SHP77 treated with DMSO at 0.1 percent for 48 hours (cell line): ENCODE measurements at places on chromosomes 1 and 21.

- DNase-seq: no peak
Observed at GRCh38 chr1:234996245-234996757, 132.3 kb downstream of the TOMM20 start.

DNA sequence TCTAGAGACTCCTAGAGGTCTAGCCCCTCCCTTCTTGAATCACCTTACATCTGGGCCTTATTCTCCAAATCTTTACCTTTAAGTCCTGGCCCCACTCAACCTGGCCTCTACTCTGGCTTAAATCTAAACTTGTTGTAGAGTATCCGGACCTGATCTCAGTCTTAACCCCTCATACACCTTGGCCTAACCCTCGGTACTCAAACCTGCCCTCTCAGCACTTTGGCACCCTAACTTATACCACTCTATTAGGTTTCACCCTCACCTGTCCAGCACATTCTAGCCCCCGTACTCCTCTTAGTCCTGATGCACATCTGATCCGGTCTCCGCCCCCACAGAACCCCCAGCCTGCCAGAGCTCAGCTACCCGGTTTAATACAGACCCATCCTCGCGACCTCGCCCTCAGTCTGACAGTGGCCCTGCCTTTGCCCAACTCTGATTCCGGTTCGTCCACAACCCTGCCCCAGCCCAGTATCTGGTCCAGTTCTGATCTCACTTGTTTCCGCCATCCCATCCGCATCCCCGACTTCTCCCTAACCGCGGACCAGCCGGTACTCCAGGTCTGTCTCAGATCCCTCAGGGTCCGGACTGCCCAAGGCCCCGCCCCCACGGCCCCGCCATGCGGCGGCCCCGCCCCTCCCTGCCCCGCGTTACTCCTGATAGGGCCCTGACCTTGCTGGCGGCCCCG lies 1.5 kb downstream of the TRIM62 start:
- no peak for DNase-seq

GRCh38 chr1:174969977-174970376 lies 29.8 kb upstream of the CACYBP start:
- no peak for DNase-seq

DNA sequence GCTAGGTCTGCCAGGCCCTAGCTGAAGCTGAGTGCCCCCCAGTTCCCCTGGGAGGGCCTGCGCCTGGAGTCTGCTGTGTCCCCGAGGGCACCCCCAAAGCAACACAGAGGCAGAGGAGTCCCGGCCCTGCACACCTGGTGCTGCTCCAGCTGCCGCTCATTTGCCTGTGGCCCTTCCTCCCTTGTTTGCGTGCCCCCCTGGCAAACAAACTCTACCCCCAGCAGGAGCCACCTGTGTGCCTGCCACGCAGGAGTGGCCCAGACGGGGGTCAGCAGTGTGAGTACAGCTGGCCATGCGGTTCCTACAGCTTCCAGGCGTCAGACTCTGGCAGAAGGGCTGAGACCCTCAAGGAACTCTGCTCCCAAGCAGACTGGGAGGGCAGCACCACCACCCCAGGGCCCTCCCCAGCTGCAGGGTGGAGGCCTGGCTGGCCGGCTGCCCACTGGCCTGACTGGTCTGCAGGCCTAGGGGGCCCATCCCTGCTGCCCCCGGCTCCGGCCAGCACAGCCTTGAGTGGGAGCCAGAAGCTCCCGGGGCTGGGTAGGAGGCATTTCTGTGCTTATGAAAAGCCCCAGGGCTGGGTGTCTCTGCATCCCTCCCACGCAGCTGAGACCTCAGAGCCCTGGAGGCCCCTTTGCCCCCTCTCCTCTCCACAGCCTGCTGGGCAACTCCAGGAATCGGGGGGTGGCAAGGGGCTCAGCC lies 563 bp upstream of the TAS1R3 start:
- DNase-seq: no peak

DNA sequence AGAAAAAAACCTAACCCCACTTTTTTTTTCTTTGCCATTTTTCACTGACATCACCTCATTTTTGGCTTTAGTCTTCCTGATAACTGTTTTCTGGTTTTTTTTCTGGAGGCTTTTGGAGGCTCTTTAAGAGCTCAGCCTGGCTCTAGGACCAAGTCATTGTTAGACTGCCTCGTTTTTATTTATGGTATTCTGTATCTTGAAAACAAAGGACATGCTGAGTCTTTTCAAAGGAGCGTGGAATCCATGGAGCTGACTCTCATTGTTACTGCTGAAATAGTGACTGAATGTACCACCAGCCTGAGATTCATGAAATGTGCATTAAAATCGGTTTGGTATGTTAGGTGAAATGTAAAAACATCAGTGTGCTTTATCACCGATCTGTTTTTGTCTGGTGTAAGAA lies 28.0 kb downstream of the RASAL2 start:
- DNase-seq: no peak

DNA sequence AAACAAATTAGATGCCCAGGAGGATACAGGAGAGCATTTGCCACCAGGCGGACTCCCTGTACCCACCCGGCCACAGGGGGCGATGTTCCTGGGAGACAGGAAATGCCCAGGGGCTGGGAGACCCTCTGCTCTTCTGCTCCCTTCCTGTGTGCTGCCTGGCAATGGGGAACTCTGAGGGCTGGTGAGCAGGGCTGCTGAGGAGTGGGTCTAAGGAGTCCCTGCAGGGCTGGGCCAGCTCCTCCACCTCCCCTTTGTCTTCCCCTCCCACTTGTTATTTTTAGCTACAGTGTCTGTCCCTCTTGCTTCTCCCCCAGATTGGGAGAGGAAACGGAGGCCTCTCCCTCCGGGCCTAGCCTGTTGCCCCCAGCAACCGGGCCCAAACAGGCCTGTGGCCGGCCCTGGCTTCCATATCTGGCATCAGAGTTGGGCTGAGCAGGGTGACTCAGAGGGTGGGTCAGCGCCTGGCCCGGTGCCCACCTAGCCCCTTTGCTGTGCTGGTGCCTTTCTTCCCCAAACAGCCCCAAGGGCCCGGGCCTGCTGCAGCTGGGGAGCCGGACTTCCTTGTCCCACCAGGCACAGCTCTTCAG lies 11.6 kb downstream of the LMNA start:
- peak; percentile 75 for DNase-seq

DNA sequence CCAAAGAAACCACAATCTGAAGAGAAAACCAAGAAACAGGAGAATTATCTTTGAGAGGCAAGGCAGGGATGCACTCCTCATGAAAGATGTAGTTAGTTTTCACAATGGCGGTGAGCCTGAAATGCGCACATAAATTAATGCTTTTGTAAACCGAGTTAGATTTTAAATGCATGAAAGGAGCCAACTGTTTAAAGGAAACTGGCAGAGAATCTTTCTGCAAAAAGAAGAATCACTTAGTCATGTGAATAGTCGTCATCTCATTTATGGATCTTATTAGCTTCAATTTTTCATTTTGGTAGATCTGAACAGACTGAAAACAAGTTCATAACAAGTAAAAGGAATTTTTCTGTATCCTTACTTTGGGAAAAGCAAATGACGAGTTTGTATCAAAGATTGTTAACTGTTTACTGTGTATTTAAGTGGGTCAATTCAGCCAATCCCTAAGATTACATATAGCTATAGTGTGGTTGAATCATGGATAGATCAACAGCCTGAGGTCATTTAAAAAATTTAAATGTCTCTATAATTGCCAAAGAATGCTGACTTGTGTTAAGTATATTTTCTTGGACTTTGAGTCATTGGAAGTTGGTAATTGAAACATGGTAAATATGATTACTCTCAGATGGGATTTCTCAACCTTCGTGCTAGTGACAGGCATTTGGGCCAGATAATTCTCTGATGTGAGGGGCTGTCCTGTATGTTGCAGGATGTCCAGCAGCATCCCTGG lies 226.6 kb upstream of the KAZN start:
- no peak for DNase-seq

- DNase-seq: no peak
Observed at GRCh38 chr21:41008974-41009373, 159.0 kb upstream of the BACE2 start.
